CD4-positive, alpha-beta T cell treated with Interleukin-17A for 1 hour (primary cell): ENCODE measurements at places on chromosomes 7 and 10.

- DNase-seq = no peak
Observed at GRCh38 chr7:81937091-81937490, 167.2 kb upstream of the HGF start.

DNA sequence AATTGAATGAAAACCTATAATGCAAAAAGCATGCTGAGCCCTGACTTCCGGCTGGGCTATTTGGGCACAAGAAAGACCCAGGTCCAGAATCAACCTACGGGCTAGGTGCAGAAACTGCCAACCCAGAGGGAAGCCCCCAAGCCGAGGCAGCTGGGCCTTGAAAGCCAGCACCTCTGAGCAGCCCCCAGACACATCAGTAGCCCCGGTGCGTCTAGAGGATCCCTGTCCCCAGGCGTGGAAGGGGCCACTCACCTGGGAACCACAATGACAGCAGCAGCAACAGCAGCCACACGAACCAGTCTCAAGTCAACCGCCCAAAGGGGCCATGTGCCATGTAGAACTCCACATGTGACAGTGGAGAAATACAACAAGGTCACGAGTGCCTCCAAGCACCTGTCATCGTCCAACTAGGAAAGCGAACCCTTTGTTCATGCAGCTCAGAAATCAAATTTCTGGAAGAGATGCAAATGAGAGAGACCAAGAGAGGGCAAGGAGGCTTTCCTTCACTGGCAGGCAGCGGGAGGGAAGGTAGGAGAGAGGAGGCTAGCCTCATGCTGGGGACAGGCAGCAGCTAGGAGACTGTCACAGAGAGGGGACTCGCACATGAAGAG is 57.5 kb upstream of the CHST15 start:
- DNase-seq = no peak

- DNase-seq = no peak
Observed at GRCh38 chr7:158595068-158595467, 7.4 kb upstream of the PTPRN2 start.

DNA sequence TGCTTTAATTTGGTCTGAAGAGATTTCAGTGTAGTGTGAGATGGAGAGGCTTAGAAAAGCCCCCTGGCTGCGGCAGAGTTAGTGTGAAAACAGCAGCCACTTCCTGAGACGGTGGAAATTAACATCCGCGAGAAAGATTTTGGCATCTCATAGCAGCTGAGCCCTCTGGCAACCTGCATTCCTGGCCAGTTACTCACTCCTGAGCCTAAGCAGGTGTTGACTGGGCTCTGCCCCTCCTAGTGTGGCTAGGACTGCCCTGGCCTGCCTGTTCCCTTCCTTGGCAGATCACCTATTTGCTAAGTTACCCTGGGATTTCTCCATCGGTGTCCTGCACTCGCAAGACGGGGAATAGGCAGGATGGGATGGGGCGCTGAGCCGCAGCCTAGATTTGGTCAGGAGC is 57.6 kb upstream of the LMTK2 start:
- no peak for DNase-seq

- no peak for DNase-seq
Observed at GRCh38 chr7:19519443-19520021, 189.3 kb downstream of the POLR1F start.

GRCh38 chr7:17055596-17055995 is 173.8 kb upstream of the AGR3 start:
- DNase-seq = no peak

GRCh38 chr7:88515301-88515700 is 208.6 kb upstream of the STEAP4 start:
- no peak for DNase-seq

GRCh38 chr7:2450198-2451107 is 25.7 kb downstream of the GRIFIN start:
- no peak for DNase-seq
